Adrenal gland (tissue), 19 donors: ENCODE measurements at places on chromosomes 4 and X. TPM values are rescaled to one million over a fixed set of nuclear protein-coding genes. Genes with fewer than 3 reads are reported as not detected.

DNA sequence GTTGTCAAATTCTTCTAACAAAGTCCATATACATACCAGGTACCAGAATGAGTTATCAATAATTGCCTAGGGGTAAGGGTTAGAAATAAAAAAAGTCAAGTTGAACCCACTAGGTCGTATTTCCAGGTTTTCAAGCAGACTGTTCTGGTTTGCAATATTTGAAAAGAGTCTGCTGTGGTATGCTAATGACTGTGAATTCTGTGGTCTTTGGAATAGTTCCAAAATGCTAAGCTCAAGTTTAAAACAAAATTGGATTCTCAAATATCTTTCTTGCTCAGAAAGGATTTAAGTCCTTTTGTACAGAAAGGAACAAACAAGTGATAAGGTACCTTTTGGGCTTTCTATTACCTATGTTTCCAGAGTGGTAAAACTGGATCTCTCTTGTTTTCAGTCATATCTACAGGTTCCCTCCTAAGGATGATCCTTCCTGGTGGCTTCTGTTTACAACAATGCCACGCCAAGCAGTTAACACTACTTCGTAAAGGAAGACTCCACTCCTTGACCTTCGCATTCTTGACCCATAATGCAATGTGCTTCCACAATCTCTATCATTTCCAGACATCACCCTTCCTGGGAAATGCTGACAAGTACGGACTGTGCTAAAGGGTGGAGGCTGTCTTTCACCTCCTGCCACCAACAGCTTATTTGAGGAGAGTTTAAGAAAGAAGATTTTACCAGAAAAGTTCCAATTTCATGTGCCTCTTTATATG lies 531.7 kb upstream of the FTHL17 start:
- DNase-seq = no peak

- DNase-seq = no peak
Measured at GRCh38 chrX:57227691-57228090, 58.8 kb upstream of the FAAH2 start.

DNA sequence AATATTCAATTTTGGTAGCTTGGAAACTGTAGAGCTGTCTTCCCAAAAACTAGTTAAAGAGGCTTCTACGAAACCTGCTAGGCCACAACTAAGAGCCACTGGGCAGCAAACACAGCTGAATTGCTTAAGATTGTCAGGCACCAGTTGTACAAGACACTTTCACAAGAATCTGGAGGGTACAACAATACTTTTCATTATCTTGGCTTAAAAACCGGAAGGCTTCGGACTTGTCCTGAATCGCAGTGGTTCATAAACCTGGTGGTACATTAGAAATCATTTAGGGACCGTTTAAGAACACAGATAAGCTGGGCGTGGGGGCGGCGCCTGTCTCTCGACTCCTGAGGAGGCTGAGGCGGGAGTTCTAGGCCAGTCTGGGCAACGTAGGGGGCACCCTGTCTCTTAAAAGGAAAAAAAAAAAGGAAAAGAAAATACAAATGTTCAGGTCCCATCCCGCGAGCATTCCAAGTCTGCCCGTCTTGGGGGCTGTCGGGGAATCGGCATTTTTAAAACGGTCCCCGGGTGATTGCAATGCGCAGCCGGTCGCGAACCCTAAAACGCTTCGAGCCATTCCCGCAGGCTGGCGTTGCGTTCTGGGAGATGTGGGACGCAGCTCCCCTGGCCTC lies 763 bp downstream of the PYURF start:
- DNase-seq = peak; percentile 47

GRCh38 chrX:9420275-9421265 lies 44.3 kb upstream of the TBL1X start:
- no peak for DNase-seq

DNA sequence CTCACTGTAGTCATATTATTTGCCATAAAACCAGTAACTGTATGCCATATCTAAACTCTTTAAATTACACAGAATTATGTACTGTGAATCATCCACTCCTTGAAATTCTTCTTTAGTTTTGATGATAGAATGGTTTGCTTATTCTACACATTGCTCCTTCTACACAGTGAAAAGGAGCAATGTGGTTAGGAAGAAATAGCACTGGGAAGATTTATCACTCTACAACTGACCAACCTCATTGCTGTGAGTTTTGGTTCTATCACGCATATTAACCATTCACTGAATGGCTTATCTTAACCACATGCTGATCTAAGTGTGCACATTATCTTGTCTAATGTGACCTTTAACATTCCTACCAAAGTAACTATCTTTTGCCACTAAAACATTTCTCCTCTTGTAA lies 415.7 kb upstream of the NDST4 start:
- no peak for DNase-seq

DNA sequence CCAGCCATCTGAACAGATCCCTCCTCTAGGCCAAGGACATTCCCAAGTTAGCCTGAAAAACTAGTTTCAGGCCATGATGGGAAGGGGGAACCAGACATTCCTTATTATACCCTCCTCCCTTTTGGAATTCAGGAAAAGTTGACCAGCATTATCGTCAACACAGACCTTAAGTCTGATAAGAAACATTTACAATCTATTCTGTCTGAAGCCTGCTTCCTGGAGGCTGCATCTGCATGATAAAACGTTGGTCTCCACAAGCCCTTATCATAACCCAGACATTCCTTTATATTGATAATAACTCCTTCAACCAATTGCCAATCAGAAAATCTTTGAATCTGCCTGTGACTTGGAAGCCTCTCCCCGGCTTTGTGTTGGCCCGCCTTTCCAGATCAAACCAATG lies 44.3 kb downstream of the EFHC2 start:
- no peak for DNase-seq

DNA sequence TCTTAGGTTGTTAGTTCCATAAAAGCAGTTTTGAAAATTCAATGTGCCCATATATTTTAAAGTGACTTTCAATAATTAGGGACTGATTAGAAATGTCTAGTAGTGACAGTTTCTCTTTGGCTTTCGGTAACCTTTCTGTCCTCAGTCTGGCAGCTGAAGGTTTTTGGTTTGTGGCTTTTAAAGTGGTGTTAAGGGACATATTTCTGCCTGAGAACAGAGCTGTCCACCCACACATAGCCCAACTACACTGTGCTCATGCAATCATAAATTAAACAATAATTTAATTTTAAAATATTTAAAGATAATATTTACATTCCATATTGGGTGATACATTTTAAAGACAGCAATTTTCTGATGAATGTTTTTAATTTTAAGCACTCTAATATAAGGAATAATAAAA lies 335.0 kb upstream of the TENM3 start:
- DNase-seq = no peak

Gene XKRX
- 0.47 TPM for polyA plus RNA-seq

DNA sequence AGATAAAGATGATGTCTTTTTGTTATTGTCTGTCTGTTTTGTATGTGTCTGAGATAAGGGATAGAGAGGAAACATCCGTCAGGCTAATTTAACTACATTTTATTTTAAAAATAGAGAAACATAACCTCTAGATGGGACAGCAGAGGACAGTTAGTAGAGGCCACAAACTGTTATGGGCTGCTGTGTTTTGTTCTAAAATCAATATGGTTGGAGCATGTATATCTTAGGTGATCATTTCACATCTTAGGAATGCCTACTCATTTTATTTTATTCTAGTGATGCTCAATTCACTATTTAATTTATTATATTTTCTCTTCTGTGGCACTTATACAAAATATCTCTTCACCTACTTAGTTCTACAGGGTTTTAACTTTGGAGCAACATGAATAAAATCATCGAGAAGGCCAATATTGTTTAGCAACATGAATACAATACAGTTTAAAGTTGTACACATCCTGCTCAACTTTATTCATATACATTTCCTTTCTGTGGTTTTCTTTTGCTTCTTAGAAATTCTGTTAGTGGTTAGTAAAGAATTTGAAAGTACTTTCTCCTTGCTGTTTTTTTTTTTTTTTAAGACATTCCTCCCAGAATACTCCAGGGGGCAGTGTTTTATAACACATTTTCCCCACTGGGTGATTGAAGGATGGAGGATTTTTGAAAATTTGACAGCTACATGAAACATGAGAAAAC lies 392.9 kb downstream of the UNC5C start:
- DNase-seq = no peak

Gene RWDD4
- polyA plus RNA-seq = 57.6 TPM

- DNase-seq = no peak
Measured at GRCh38 chrX:46601283-46601682, 27.7 kb downstream of the CHST7 start.

GRCh38 chr4:78061939-78062570 lies 4.9 kb downstream of the FRAS1 start:
- DNase-seq = no peak

- DNase-seq = no peak
Measured at GRCh38 chr4:153419673-153420278, 46.4 kb upstream of the TMEM131L start.

- DNase-seq = no peak
Measured at GRCh38 chr4:107917500-107917899, 13.8 kb upstream of the CYP2U1 start.

- no peak for DNase-seq
Measured at GRCh38 chrX:133598601-133599335, 183.5 kb upstream of the GPC4 start.

Gene ZMAT1
- 37.9 TPM for polyA plus RNA-seq

DNA sequence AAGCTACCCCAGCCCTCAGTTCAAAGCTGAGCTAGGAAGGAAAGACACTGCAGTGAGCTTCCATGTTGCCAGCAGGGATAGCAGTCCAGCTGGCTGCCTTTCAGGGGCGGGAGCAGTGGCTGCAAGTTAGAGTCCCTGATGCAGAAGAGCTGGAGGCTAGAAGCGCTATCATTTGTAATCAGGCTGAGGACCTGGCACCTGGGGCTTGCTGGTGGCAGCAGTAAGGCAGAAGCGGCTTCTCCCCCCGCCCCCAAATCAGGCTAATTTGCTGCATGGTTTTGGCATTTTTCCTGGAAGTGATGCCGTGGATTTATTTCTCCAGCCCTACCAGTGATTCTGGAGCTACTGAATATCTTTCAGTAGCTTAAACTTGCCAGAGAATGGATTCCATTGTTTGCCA lies 203.3 kb downstream of the CLCN4 start:
- no peak for DNase-seq

GRCh38 chr4:43089730-43090129 lies 197.2 kb downstream of the GRXCR1 start:
- no peak for DNase-seq

GRCh38 chr4:60619531-60620305 lies 580.4 kb upstream of the ADGRL3 start:
- no peak for DNase-seq

DNA sequence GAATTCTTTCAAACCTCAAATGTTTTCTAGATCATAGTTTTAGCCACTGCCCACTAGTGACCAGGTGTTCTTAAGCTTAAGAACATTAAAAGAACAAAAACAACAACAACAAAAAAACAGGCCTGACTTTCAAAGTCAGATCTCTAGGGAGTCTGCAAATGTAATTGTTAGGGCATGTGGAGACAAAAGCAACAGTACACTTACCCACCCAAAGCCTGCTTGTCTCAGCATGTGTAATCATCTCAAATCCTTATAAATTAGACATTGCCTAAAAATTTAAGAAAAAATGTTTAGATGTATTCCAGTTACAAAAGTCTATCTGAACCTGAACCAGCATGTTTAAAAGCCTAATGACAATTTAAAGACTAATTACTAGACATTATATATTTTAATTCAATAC lies 79.9 kb downstream of the SLC7A11 start:
- DNase-seq = no peak

GRCh38 chrX:31590581-31591114 lies 518.8 kb upstream of the FTHL17 start:
- no peak for DNase-seq

DNA sequence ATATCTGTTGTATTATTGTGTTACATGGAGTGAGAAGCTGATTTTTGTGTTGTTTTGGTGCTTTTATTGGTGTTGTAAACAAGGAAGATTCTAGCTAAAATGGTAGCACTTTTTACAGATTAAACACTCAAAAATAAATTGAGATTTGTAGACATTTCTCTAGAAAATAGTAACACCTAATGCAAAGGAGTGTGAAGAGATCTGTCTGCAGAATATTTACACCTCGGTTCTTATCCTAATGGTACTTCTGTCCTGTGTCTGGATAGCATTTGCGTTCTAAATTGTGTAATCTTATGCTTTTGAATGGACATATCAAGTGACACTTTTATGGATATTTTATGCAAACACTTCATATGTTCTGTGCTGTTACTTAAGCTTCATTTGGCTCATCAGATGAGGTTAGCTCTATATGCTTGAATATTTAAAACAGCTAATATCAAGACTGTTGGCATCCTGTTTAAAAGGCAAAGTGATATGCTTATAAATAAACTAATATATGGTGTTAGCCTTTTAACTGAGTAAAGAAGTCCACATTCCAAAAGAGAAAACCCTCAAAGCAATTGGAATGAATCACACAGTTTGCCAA lies 6.0 kb downstream of the PCDH7 start:
- DNase-seq = no peak

DNA sequence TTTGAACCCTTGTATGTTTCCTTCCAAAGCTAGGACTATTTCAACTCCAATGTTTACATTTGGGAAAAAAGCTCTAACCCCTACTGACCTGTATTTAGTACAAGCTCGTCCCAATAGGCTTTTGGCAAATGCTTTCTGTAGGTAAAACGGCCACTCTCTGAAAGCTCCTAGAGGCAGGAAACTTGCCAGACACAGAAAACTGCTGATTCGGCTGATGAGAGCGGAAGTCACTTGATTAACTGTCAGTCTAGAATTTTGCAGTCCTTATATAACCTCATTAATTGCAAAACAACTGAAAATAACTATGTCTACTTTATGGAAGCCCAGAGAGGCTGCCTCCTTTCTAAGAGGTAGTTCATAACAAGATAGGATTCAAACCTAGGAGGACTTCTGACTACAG lies 108.1 kb downstream of the TSPAN7 start:
- DNase-seq = no peak

Gene ASB5
- polyA plus RNA-seq = 0.17 TPM

DNA sequence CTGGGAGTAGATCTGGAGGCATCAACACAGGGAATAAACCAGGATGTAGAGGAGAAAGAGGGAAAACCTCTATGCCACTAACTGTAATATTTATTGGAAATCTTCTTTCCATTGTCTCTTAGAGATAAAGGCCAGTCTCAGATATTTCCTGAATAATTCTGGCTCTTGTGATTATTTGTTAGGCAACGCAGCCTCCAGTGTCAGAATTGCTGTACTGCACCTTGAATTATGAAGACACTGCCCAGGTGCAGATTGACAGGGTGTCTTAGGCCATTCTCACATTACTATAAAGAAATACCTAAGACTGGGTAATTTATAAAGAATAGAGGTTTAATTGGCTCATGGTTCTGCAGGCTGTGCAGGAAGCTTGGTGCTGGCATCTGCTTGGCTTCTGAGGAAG lies 100.7 kb upstream of the ZDHHC15 start:
- no peak for DNase-seq

DNA sequence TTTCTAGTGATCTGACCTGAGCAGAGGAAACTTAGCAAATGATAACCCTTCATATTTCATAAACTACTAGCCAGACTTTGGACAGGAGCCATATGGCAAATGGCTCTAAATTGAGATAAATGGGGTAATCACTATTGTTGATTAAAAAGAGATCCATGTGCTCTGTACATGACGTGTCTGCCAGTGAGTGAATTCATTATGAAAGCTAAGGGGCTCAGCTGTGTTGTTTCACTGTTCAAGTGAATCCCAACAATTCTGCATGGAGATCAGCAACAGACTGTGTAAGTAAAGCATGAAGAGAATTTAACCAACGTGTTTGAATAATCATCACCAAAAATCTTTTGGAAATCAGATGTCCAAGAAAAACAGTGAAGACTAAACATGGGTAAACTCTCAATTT lies 9.5 kb upstream of the QRFPR start:
- DNase-seq = no peak
